ENCODE measurements at places on chromosomes 2 and 18. TPM values are rescaled to one million over a fixed set of nuclear protein-coding genes. Genes with fewer than 3 reads are reported as not detected.

The LINC00305 gene
- not detected for total RNA-seq

The GNLY gene
- total RNA-seq, result not detected

The C2orf80 gene
- not detected for total RNA-seq

The L3MBTL4 gene
- total RNA-seq, result 0.20 TPM

The OTOS gene
- total RNA-seq, result not detected

The MEIS1 gene
- 25.9 TPM for total RNA-seq

The ICOS gene
- 0.41 TPM for total RNA-seq

The SIX2 gene
- 0.32 TPM for total RNA-seq

The ADD2 gene
- total RNA-seq, result 0.68 TPM

The CENPA gene
- total RNA-seq, result 14.9 TPM

The ANKRD39 gene
- total RNA-seq, result 9.7 TPM

The FIGN gene
- total RNA-seq, result 0.80 TPM

The SPP2 gene
- total RNA-seq, result not detected

The CNDP1 gene
- not detected for total RNA-seq

The MAB21L4 gene
- not detected for total RNA-seq

The SAG gene
- total RNA-seq, result not detected

The EGR4 gene
- total RNA-seq, result not detected

The KLHL14 gene
- not detected for total RNA-seq

The IL18R1 gene
- 3.8 TPM for total RNA-seq

The NETO1 gene
- total RNA-seq, result not detected

The RANBP2 gene
- total RNA-seq, result 59.7 TPM

The RALB gene
- total RNA-seq, result 18.9 TPM

The SLC19A3 gene
- 24.9 TPM for total RNA-seq

The COLEC11 gene
- total RNA-seq, result not detected

The UGT1A5 gene
- 4.2 TPM for total RNA-seq

The COL3A1 gene
- total RNA-seq, result 120 TPM

The DIPK1C gene
- not detected for total RNA-seq

The DSG4 gene
- not detected for total RNA-seq

The DLX2 gene
- total RNA-seq, result not detected

The COLEC12 gene
- 1.9 TPM for total RNA-seq

The TEX44 gene
- not detected for total RNA-seq

The SLC66A2 gene
- 183 TPM for total RNA-seq

The GCG gene
- total RNA-seq, result not detected

The KATNAL2 gene
- 5.2 TPM for total RNA-seq

The HDHD2 gene
- 36.9 TPM for total RNA-seq

The DSEL gene
- total RNA-seq, result 5.1 TPM

The SLC4A5 gene
- total RNA-seq, result 0.37 TPM

The ASNSD1 gene
- 15.3 TPM for total RNA-seq

The CKAP2L gene
- total RNA-seq, result 33.0 TPM

The TRIM43 gene
- not detected for total RNA-seq

The IAH1 gene
- total RNA-seq, result 35.4 TPM

The LRRTM4 gene
- 0.32 TPM for total RNA-seq

The DSG1 gene
- not detected for total RNA-seq

The SEMA4F gene
- 4.4 TPM for total RNA-seq

The RGPD5 gene
- 30.0 TPM for total RNA-seq

The KIAA2012 gene
- not detected for total RNA-seq

The NAT8 gene
- not detected for total RNA-seq

The MARCHF4 gene
- total RNA-seq, result 1.4 TPM

The D2HGDH gene
- 53.2 TPM for total RNA-seq

The HMSD gene
- 0.64 TPM for total RNA-seq

The MAL gene
- 5.2 TPM for total RNA-seq

The TEKT4 gene
- not detected for total RNA-seq

The CYP27C1 gene
- total RNA-seq, result 0.64 TPM

The CFAP221 gene
- not detected for total RNA-seq

The AQP12A gene
- not detected for total RNA-seq

The PPP1R1C gene
- total RNA-seq, result not detected

The CRIM1 gene
- 84.8 TPM for total RNA-seq

The MARCO gene
- total RNA-seq, result 47.0 TPM

The CCDC141 gene
- total RNA-seq, result 3.5 TPM
